ENCODE measurements at places on chromosomes 1 and 21. TPM values are rescaled to one million over a fixed set of nuclear protein-coding genes. Genes with fewer than 3 reads are reported as not detected.

DNA sequence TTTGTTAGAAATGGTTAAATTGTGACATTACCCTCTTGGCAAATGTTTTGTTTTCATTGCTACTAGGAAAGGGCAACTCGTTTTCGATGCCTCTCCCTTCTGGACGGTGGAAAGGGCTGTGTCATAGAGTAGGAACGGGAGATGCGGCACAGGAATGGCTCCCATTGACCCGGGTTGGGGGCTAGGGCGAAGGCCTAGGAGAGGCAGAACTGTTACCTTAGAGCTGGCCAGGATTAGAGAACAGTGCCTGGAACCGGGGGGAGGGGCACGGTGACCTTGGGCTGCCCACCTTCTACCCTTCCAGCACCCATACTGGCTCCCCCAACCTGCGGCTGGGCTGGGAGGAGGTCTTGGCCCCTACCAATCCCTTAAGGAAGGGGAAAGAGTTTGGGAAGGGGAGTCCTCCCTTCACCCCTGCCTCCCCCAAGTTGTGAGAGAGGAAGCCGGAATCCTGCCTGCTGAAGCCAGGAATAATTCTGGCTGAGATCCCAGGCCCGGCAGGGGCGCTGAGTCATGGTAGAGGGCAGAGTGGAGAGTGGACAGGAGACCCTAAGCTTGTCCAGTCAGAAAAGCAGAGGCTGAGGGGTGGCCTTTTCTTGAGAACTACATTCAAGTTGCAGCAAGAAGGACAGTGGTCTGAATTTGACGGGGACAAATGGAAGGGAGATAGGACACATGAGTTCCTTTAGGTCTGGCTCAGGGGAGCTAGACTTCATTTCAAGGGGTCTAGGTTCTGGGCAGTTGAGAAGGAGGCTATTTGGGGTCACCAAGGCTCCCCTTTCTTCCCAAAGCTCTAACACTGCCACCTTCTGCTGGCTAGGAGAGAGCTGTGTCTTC lies 8.2 kb downstream of the LMNA start:
- no peak for DNase-seq

DNA sequence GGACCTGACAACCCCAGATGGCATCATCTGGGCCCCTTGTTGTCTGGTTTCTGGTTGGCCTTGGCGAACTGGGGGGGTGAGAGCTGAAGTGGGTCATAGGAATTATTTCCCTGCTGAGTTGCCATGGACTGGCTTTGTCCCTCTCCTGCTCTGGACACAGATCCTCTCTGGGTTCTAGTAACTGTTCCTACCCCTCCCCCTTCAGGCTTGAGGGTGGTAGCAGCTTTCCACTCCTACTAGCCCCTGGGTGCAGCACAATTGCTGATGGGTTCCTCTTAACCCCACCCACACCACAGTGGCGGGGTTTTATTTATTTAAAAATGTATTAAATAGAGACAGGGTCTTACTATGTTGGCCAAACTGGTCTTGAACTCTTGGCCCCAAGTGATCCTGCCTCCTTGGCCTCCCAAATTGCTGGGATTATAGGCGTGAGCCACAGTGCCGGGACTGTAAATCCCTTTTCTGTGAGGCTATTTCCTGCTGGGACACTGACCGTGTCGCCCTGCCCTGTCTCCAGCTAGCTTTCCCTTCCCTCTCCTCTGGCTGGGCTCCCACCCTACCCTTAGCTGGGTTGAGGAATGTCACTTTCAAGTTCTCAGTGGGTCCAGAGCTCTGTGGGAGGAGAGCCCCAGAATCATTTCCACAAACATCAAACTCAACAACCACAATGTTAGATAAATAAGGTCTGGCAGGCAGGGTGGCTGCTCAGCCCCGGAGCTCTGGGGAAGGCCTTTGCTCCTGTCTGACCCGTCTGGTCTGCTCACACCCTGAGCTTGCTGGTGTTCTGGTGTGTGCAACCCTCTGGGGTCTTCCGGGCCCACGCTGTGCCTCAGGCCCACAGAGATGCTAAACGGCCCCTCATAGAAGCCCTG lies 112.7 kb upstream of the WNT4 start:
- DNase-seq: no peak

- no peak for DNase-seq
Measured at GRCh38 chr1:94084547-94084946, 36.4 kb downstream of the ABCA4 start.

GRCh38 chr1:228392111-228392936 lies 14.3 kb downstream of the TRIM11 start:
- DNase-seq: no peak

DNA sequence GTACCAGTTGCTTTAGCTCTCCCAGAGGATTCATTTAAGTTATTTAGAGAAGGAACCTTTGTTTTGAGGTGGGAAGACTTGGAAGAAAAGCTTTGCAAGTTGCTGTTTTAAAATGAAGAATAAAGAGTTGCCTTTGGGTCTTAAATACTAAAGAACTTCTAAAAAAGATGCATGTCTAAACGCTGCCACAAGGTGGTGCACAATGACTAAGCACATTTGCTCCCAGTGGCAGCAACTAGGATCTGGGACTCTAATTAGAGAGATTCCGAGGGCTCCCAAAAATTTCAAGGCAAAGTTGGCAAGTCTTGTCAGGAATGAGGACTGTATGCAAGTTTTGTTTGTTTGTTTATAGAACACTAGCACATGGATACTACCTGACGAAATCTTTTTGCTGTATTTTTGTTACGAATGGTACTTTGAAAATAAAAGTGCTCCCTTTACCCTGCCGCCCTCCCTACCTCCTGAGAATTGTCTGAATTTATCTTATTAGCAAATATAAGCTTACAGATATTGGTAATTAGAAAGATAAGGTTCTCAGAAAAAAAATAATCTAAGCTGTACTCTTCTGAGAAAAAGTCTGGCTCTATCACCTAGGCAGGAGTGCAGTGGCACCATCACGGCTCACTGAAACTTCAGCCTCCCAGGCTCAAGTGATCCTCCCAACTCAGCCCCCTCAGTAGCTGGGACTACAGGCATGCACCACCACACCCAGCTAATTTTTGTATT lies 121.8 kb downstream of the HFM1 start:
- DNase-seq: peak; percentile 59

DNA sequence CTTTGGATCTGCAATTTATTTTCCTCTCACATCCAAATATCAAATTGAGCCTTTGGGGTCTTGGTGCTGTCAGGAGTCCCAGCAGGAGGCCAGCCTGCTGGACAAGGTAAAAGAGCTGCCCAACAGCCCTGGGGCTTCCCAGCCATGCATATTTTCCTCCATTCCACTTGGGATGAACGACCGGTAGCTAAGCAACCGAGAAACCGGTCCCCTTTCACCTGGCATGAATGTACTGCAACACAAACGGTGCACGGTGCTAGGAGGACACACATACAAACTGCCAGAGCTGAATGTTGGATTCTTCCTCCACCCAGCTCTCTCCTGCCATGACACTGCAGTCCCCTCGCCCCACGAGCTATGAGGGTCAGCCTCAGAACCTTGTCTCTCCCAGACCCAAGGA lies 42.7 kb downstream of the BCAR3 start:
- DNase-seq: no peak

DNA sequence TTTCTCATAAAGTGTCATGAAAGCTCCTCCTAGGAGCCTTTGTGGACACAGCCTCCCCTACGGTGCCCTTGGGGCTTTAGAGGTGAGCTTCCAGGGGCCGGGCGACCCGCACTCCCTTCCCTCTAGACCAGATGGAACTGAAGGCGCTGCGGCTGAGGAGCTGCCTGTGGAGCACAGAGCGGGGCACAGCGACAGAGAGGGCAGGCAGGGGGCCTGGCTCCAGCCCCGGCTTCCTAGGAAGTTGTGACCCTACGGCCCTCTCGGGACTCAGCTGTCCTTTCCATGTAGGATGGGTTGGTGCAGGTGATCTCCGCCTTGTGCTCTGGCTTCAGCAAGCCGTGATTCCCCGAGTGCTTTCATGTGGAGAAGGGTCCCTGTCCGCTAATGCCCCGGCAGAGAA lies 23.6 kb upstream of the NEK2 start:
- DNase-seq: no peak

DNA sequence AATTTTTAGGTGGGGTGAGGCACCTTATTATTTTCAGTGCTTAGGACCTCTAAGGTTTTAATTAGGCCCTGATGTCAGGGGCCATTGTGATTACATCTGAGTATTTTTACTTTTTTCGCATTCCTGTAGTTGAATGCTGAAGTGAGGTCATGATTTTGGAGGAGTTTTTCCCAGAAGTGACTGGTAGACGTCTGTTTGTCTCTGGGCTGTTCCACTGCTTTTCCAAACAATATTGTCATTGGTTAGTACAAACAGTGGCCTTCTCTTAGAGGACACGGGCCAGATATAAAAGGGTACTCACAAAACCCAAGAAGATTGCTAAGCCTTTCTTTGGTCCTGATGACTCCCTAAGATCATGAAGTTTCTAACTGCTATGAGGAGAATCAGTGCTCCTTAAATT lies 7.6 kb upstream of the RASAL2 start:
- no peak for DNase-seq

GRCh38 chr1:157162345-157162744 lies 24.1 kb upstream of the ETV3 start:
- DNase-seq: no peak

Gene WNT4
- not detected for total RNA-seq

Gene HP1BP3
- 303 TPM for total RNA-seq

Gene PRMT2
- total RNA-seq: 102 TPM

Gene ABCA4
- not detected for total RNA-seq

Gene PLPP3
- 2.9 TPM for total RNA-seq

Gene AK4
- total RNA-seq: 0.34 TPM

Gene TMEM269
- total RNA-seq: 0.47 TPM

Gene CFHR5
- not detected for total RNA-seq

All from B cell (primary cell).